ENCODE measurements at places on chromosomes 5 and 9.

DNA sequence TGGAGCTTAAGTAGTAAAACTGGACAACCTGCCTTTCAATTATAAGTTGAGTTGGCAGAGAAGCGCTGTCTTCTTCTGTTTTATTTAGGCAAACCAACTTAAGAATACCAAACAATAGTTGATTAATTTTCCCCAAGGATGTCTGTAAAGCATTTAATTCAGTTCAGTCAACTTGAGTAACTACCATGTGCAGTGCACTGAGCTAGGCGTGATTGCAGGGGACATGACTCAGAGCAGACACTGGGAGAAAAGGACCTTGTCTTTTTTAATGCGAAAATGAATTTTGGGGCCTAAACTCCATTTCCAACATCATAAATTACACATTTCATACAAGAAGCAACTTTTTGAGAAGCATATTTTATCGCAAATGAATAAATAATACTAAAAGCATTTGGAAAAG is 66.3 kb downstream of the FBXL7 start:
- DNase-seq = no peak

DNA sequence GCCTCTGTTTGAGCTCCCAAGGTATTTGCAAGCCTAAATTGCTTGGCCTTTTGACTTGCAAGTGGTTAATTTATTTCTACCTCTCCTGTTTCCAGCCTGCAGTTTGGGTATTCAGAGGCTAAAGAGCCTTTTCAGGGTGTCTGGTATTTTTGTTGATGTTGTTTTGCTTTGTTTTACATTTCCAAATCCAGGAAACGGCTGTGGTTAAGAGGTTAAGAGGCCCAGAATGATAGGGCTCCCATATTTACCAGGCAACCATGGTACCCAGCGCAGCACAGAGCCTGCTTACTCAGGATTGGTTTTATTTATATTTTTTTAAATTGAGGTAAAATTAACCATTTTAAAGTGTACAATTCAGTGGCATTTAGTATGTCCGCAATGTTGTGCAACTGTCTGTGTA is 92.1 kb downstream of the PDZD2 start:
- no peak for DNase-seq

DNA sequence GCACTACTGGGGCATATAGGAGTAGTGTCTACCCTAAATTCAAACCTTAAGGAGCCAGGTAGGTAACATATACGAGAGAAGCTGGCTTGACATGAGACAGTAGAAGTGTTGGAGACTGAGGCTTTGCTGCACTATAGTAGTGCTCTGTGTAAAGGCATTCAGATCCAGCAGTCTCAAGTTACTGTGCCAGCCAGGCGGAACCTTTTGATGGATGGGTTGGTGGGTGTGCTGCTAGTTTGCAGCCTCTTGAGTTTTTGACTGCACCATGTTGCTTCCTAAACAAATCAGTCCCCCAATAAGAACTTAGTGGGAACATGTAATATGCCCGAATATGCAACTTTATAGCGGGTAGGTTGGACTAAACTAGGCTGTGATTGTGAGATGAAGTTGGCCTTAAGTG is 1.5 kb downstream of the CLTA start:
- no peak for DNase-seq

DNA sequence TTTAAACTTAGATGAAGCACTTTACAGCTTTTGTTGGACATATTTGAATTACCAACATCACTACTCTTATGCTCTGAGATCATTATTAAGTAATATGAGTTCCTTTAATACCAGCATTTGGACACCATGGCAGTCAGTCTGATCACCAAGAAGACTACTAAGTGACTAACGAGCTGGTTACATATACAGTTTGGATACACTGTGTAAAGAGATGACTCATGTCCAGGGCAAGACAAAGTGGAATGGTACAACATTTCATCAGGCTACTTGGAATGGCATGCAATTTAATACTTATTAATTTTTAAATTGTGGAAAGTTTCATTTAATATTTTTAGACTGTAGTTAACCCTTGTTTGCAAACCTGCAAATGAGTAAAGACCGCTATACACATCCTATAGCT is 237.4 kb upstream of the PRDM9 start:
- DNase-seq = no peak

DNA sequence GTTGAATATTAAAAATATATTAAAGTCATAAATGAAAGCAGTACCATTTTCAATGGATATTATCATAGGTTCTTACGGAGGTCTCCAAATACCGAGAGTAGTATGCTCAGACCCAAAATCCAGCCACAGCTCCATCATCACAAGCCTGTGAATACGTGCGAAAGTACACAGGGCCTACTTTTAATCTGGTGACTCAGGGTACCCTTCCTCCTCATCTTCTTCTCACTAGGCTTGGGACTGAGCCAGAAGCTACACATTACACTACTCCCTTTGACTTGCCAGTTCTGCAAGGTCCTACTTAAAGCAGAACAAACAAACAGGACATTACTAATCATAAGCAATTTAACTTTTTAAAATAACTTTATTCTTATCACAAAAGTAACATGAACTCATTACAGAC is 7.6 kb upstream of the RIC1 start:
- no peak for DNase-seq

- no peak for DNase-seq
Observed at GRCh38 chr5:115170929-115171510, 1.3 kb upstream of the TRIM36 start.

GRCh38 chr9:101970609-101971008 is 232.2 kb upstream of the GRIN3A start:
- no peak for DNase-seq

DNA sequence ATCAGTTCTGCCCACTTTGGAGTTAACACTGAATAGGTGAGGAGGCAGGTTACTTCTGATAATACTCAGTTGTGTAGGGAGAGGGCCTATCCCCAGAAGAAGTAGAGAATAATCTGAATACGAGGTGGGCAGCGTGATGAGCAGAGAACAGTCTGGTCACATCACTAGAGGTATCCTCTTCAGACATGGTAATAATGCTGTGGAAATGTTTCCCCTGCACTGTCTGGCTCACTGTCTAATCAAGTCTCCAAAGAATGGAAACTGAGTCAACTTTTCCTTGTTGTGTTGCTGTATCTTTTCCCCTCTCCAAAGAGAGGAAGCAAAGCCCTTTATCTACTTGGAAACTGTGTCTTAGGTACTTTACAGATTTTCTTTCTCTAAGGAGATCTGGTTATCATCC is 110.9 kb upstream of the ANKRD55 start:
- DNase-seq = no peak

GRCh38 chr9:71858102-71858798 is 52.7 kb downstream of the ABHD17B start:
- no peak for DNase-seq

DNA sequence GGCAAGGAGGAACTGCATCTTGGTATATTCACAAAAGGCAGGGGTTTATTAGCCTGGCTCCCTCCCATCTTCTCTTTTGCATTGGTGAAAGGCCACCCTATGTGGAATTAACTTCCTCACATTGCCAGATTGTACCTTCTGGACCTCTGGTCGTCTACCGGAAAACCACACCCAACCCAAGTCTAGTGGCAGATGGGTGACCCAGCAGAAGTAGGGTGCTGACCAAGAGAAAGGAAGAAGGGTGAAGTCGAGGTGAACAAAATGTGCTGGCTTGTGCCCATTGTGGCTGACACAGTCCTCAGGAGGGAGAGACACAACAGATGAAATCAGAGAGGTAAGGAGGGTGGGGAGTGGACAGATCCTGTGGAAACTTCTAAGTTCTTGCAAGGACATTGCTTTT is 39.8 kb upstream of the DAP start:
- DNase-seq = no peak

DNA sequence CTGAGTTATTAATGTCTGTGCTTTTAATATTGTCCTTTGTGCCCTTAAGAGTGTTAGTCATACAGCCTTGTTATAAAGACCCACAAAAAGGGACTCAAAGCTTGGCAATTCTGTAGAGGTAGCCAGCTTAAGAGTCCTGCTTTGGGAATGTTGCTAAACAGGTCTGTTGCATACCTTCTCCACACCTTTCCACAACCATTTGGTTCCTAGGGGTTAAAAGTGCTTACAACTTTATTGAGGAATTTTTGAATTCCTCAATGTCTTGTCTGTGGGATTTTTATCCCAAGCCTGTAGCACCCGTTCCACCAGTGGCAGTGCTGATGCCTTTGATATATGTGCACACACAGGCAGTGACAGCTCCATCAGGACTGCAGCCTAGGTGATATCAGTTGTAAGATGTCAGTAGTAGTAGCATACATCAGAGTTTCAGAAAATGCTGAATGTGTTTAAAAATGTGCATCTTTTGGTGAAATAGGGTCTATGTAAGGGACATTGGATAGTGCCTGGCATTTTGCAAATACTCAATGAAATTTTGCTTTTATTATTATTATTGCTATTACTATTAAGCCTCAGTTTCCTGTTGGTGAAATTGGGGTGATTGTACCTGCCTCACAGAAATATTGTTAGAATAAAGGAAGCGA is 68.5 kb downstream of the WWC1 start:
- DNase-seq = no peak

- DNase-seq = no peak
Observed at GRCh38 chr5:31581498-31582099, 49.5 kb downstream of the C5orf22 start.

DNA sequence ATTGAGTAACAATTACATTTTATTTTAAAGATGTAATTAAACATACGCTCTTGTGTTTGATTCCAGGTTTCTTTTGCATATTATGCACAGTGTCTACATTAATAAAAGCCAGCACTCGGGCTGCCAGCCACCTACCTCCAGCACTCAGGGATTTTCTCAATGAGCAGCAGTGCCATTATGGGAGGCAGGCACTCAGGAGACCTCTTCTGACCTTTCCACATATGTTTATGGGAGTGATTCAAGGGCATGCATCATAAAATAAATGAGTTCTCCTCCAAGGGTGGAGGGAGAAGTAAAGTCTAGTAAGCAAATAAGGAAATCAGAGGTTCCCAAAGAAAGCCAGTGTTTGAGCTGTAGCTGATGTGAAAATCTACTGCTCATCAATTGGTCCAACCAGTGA is 119.8 kb upstream of the IRX2 start:
- DNase-seq = no peak

- no peak for DNase-seq
Observed at GRCh38 chr9:108160706-108161355, 671.3 kb upstream of the KLF4 start.

DNA sequence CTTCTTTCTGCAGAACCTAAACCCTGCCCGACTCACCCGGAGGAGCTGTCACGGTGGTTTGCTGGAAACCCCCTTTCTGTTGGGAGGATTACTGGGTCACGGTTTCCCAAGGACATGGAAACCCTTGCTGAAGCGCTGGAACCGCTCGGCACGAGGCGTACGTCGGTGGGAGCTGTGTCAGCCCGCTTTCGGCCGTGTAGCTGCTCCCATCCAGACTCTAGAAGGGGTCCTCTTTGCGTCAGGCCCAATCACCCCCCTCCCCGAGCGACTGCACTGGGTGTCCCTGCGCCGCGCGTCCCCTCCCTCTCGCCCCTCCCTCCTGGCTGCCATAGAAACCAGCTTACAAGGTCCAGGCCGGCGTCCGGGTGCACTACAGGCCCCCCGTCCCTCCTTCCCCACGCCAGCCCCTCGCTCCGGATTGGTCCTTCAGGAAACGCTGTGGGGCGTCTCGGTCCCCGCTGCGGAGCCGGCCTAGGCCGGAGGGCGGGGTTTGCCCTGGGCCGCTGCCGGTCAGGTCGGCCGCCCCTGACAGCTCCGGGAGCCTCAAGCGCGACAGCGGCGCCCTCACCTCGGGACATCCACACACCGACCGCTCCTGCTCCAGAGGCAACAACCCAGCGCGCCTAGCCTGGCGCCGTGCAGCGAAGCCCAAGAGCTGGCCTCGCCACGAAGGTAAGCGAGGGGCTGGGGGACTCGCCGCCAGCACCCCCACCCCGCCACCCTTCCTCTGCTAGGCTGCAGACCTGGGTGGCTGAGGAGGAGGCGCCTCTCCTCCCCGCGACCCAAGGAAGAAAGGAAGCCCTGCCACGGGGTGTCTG is at the start of gene NIM1K:
TSS of gene NIM1K (plus strand) at position 486 of the 818 bp plus-strand sequence. CDS start 53,551 bp downstream, outside the sequence.
- DNase-seq = peak; percentile 61

- no peak for DNase-seq
Observed at GRCh38 chr9:92163276-92163675, 48.1 kb upstream of the SPTLC1 start.

- no peak for DNase-seq
Observed at GRCh38 chr5:159878988-159879471, 37.3 kb upstream of the ADRA1B start.

DNA sequence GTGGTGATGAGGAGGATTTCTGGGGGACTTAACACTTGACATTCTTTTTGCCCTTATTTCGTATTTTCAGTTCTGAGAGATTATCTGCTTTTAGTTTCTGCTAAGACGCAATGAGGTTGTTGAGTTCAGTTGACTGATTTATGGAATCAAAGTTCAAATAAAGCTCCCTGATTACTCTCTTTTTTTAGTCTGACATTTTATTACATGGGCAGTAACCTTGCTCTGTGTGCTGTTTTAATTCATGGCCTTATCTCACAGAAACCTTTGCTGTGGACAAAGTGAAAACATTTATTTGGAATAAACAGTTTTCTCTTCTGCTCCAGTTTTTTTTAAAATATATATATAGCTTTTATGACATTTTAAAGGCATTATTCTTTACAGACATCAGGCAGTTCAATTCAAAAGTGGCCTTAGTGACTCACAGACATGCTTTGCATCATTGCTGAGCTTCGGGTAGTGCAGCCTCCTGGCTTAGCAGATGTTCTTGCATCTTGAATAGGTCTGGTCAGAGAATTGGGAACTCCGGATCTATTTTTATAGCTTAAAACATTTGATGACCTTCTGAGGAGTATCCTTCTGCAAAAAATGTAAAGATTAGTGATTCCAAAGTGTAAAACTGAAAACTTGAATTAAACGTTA is 162.9 kb downstream of the FAM170A start:
- DNase-seq = no peak

- DNase-seq = no peak
Observed at GRCh38 chr9:117405950-117406705, 8.7 kb downstream of the ASTN2 start.

DNA sequence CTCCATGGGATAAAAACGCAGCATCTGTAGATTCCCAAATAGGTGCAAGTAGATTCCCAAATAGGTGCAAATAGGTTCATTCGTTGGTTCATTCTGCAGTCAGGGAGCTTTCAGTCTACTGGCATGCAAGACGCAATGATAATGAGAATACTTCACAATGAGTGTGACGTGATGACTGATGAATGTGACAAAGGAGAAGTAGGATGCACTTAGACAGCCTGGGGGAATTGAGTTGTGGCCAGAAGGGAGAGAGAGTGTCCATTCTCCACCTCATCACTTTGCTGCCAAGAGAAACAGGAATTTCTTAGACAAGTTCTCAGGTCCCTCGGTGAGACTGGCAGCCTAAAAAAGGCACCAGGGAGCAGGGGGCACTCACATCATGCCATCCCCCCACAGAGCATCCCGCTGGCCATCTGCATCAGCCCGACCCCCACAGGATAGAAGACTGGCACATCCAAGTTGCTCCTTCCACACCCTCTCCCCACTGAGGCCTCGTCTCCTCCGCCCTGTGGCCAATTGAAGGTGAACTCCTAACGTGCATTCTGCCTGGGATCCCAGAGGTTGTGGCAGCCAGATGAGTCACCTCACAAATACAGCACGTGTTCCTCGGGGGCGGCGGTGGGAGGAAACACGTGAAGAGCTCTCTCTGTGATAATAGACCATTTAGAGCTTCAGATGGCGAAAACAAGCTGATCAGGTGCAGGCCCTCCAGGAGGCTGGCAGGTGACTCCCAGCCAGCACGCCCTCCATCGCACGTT is 19.9 kb upstream of the KCNIP1 start:
- no peak for DNase-seq

GRCh38 chr9:115289757-115290208 is 171.8 kb upstream of the TNC start:
- DNase-seq = no peak

- DNase-seq = no peak
Observed at GRCh38 chr5:126883564-126884245, 106.8 kb downstream of the LMNB1 start.

- no peak for DNase-seq
Observed at GRCh38 chr5:53814819-53815218, 254.4 kb downstream of the NDUFS4 start.

All from stimulated activated naive CD8-positive, alpha-beta T cell treated with anti-CD3 and anti-CD28 coated beads, Interleukin-15, amount 100 ng/mL, for 72 hours (primary cell).